ENCODE measurements at places on chromosomes 13 and 19. TPM values are rescaled to one million over a fixed set of nuclear protein-coding genes. Genes with fewer than 3 reads are reported as not detected.
A peak's percentile ranks its signal among the peaks of the same experiment; 100 is the strongest.

DNA sequence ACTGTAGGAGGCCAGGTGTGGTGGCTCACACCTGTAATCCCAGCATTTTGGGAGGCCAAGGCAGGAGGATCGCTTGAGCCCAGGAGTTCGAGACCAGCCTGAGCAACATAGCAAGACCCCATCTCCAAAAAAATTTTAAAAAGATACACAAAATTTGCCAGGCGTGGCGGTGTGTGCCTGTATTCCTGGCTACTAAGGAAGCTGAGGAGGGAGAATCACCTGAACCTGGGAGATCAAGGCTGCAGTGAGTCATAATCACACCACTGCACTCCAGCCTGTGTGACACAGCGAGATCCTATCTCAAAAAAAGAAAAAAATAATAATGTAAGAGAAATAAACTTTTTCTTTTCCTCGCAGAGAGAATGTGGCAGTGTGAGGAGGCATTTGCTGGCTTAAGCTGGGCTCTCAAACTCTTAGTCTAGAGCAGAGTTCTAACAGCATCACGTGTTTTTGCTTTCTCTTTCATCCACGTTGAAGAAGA lies 21.1 kb downstream of the FAM187B start:
- no peaks in the 10 kb centered on the region for H3K4me1 ChIP-seq
- DNase-seq, result no peak
- no peaks in the 10 kb centered on the region for H3K36me3 ChIP-seq
- H3K27ac ChIP-seq, result no peak overlapping the region

DNA sequence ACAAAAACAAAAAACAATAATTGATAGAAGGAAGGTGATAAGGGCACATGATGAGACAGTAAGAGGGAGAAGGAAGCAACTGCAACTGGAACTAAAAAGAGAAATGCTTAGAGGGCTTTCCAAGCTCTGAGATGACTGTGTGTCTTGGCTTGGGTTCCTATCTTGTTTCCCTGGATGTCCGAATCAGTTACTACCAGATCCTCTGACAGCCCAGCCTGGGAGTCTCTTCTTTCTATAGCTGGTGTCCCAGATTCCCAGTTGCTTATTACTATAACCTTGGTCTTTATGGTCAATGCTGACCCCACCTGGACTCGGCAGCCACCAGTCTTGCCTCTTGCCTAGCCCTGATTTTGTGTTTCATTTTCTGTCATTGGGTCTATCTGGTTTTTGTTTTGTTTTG lies 116.4 kb downstream of the RFC3 start:
- H3K27me3 ChIP-seq, result no peaks in the 10 kb centered on the region
- no peaks in the 10 kb centered on the region for H3K36me3 ChIP-seq
- no peak overlapping the region for H3K27ac ChIP-seq
- no peak for DNase-seq
- H3K4me3 ChIP-seq, result no peak overlapping the region

DNA sequence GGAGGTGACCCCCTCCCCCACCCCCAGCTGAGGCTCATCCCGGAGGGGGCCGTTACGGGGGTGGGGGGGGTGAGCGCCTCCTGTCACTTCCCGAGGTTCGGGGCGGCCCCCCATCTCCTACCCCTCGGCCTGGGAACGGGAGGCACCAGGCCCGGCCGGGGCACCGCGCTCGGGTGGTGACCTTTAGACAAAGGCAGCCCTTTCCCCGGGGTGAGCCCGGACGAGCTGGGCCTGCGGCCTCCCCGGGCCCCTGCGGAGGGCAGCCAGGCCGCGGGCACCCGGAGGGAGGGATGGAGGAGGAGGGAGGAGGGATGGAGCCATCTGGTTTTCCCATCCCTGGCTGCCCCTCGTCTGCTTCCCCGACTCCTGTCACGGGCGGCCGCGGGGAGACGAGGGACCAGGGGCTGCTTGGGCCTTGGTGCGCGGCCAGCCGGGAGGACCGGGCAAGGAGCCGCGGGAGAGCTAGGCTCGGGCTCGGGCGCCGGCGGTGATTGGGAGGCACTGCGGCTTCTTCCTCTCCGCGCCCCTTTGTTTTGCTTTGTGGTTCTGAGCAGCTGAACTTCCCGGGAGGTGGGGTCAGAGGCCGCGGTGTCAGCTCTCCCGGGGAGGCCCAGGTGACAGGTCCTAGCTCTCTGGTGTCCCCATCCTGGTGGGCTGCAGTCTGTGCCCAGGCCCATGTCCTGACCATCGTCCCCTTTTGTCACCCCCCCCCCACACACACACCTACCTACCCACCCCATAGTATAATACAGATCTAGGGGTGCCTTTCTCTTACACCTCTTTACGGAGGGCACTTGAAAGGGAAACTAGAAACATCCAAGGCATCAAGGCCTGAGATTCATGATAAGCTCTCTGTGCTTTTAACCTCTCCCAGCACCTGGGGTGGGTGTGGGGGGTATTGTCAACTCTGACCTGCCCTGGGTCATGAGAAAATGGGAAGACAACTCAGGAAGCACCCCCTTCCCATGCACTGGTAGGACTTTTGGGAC lies 1.3 kb downstream of the BICRA start:
- H3K27me3 ChIP-seq, result no peaks in the 10 kb centered on the region
- H3K36me3 ChIP-seq, result no peaks in the 10 kb centered on the region
- peak overlapping the region; percentile 98 for H3K27ac ChIP-seq
- peaks cover 45% of the 10 kb centered on the region for H3K4me1 ChIP-seq
- peak overlapping the region; percentile 98 for H3K4me3 ChIP-seq

DNA sequence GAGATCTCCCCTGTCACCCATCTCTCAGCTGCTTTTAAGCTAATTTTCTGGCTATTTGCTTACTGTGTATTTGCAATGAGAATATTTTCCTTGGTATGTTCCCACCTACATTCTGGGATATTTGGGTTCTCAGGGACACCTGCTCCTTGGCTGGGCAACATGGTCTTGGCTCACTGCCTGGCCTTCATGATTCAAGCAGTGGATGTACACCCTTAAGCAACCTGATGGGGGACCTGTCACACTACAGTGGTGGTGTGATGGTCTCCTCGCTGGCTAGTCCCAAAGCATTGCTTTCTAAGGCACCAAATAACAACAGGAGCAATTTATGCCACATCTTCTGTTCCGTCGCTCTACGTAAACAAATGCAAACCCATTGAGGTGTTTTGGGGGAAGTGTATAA lies 35.3 kb upstream of the RFC3 start:
- H3K36me3 ChIP-seq, result no peaks in the 10 kb centered on the region
- no peak for DNase-seq
- no peak overlapping the region for H3K4me3 ChIP-seq

The ZNF627 gene
- 6.7 TPM for polyA plus RNA-seq

GRCh38 chr13:30053939-30054338 lies 203.5 kb upstream of the UBL3 start:
- no peaks in the 10 kb centered on the region for H3K36me3 ChIP-seq
- no peaks in the 10 kb centered on the region for H3K27me3 ChIP-seq
- H3K4me3 ChIP-seq, result no peak overlapping the region
- H3K27ac ChIP-seq, result no peak overlapping the region
- H3K4me1 ChIP-seq, result no peaks in the 10 kb centered on the region
- DNase-seq, result no peak

GRCh38 chr13:58452123-58452623 lies 820.6 kb downstream of the PCDH17 start:
- no peaks in the 10 kb centered on the region for H3K4me1 ChIP-seq
- DNase-seq, result no peak
- H3K27ac ChIP-seq, result no peak overlapping the region
- no peak overlapping the region for H3K4me3 ChIP-seq
- H3K27me3 ChIP-seq, result no peaks in the 10 kb centered on the region
- H3K36me3 ChIP-seq, result no peaks in the 10 kb centered on the region

The TMPRSS9 gene
- polyA plus RNA-seq, result 0.26 TPM
